ENCODE measurements at places on chromosomes 7 and 10. TPM values are rescaled to one million over a fixed set of nuclear protein-coding genes. Genes with fewer than 3 reads are reported as not detected.

Gene PTPN20
- total RNA-seq: 0.68 TPM

Gene DDIT4
- total RNA-seq: 299 TPM

Gene IDI2
- not detected for total RNA-seq

Gene AKR1D1
- not detected for total RNA-seq

Gene NOLC1
- 75.2 TPM for total RNA-seq

Gene VPS50
- 21.3 TPM for total RNA-seq

Gene POT1
- 27.6 TPM for total RNA-seq

Gene NPFFR1
- total RNA-seq: not detected

Gene AEBP1
- total RNA-seq: 6.0 TPM

Gene TMEM225B
- 1.3 TPM for total RNA-seq

Gene RAPGEF5
- 0.29 TPM for total RNA-seq

Gene AKR1C3
- total RNA-seq: 11.6 TPM

Gene ZNF775
- total RNA-seq: 5.8 TPM

Gene MMP21
- not detected for total RNA-seq

Gene ERVW-1
- total RNA-seq: not detected

Gene JAKMIP3
- 0.31 TPM for total RNA-seq

Gene CALML3
- not detected for total RNA-seq

Gene AOC1
- total RNA-seq: not detected

Gene ARHGAP21
- total RNA-seq: 28.4 TPM

Gene ABCB4
- total RNA-seq: not detected

Gene OR2A12
- not detected for total RNA-seq

Gene EPHB6
- 23.6 TPM for total RNA-seq

Gene CACNB2
- not detected for total RNA-seq

Gene NUTM2B
- 2.0 TPM for total RNA-seq

Gene EPDR1
- total RNA-seq: 0.48 TPM

Gene CROT
- 8.9 TPM for total RNA-seq

Gene TLL2
- not detected for total RNA-seq

Gene SVOPL
- 2.1 TPM for total RNA-seq

Gene VPS41
- 51.7 TPM for total RNA-seq

Gene PPP1R9A
- not detected for total RNA-seq

Gene AOAH
- total RNA-seq: 6.2 TPM

Gene ERCC6
- 25.7 TPM for total RNA-seq

Gene TRIL
- not detected for total RNA-seq

Gene RBP3
- total RNA-seq: not detected

Gene PVRIG
- 72.5 TPM for total RNA-seq

Gene PNLIPRP3
- not detected for total RNA-seq

Gene PDE6C
- not detected for total RNA-seq

Gene VPS37D
- total RNA-seq: 0.41 TPM

Gene KLF14
- not detected for total RNA-seq

Gene COL26A1
- not detected for total RNA-seq

Gene CYP3A7
- total RNA-seq: not detected

Gene ELFN1
- total RNA-seq: 0.05 TPM

Gene NKX1-2
- total RNA-seq: not detected

Gene MYO1G
- 371 TPM for total RNA-seq

Gene STRIP2
- 10.7 TPM for total RNA-seq

Gene SLC26A4
- 0.88 TPM for total RNA-seq

Gene NPSR1
- total RNA-seq: not detected

Gene HOGA1
- total RNA-seq: not detected
